H54 (cell line): ENCODE measurements at places on chromosomes 12 and 14.

DNA sequence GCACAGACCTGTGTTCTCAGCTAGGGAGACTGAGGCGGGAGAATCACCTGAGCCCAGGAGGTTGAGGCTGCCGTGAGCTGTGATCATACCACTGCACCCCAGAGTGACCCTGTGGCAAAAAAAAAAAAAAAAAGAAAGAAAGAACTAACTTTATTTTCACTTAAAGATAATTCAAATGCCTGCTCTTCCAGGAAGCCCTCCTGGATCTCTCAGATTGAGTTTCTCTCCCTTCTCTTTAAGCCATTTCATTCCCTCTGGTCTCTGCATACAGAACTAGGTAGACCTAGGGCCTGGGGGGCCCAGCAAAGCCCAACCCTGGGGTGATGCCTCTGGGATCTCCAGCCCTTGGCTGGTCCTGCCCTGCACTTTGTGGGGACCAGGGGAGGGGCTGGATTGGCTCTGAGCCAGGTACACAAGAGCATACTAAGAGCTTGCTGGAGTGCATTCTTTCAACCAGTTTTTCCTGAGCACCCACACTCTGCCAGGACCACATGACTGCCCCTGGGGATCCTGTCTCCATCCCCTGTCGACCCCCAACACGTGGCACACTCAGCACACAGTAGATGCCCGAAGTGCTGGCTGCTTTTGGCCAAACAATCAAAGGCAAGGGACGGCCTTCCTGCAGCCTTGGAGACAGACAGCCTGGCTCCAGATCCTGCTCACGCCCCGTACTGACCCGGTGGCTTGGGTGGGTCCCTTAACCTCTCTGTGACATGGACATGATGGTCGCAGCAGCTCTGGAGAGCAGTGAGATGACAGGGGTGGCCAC lies 52.7 kb downstream of the CYP46A1 start:
- no peak for DNase-seq

DNA sequence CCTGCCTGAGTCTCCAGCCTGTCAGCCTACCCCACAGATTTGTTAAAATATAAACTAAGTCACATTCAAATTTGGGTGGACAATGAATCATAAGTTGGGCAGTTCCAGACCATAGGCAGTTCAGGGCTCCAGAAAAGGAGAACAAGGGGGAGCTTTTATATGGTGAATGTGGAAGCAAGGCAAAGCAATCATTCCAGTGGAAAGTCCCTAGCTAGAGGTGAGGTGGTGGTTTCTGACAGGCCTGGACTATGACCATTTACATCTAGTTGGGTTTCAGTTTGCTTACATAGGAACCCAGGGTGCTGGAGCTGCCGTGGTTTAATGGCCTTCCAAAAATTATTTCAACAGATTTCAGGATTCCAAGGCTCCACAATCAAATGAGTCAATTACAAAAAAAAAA lies 207.3 kb downstream of the AEBP2 start:
- DNase-seq = no peak

GRCh38 chr12:78293059-78293686 lies 462.5 kb downstream of the NAV3 start:
- no peak for DNase-seq

DNA sequence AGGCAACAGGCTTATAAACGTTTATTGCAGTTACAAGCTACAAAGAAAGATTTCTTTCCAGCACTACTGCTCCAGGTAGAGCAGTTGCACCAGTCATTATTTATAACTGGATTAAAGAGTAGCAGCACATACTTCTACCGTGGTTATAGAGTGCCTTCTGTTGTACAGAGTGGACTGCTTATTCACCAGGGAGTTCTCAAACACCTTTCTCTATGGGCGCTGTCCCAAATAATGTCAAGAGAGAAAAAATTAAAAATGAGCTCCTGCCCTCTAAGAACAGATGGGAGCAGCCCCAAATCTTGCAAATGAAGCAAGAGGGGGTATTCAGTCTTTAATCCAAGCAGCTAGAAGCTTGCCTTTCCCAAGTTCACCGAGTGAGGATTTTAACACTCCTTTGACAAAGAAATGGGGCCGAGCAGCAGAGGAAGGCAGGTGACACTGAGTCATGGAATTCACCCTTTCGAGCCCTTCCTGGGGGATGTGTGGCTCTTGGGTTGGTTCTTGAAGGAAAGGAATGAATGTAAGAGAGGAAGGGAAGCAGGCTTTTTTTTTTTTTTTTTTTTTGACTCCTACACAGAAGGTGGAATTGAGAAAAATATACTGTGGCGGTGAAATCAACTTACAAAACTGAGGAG lies 181.2 kb downstream of the PRKCH start:
- DNase-seq = no peak

GRCh38 chr14:102914474-102915291 lies 7.8 kb upstream of the AMN start:
- no peak for DNase-seq

GRCh38 chr12:131832321-131833231 lies 4.4 kb downstream of the MMP17 start:
- peak; percentile 91 for DNase-seq

GRCh38 chr12:120598674-120599463 lies 17.7 kb upstream of the POP5 start:
- peak; percentile 65 for DNase-seq

DNA sequence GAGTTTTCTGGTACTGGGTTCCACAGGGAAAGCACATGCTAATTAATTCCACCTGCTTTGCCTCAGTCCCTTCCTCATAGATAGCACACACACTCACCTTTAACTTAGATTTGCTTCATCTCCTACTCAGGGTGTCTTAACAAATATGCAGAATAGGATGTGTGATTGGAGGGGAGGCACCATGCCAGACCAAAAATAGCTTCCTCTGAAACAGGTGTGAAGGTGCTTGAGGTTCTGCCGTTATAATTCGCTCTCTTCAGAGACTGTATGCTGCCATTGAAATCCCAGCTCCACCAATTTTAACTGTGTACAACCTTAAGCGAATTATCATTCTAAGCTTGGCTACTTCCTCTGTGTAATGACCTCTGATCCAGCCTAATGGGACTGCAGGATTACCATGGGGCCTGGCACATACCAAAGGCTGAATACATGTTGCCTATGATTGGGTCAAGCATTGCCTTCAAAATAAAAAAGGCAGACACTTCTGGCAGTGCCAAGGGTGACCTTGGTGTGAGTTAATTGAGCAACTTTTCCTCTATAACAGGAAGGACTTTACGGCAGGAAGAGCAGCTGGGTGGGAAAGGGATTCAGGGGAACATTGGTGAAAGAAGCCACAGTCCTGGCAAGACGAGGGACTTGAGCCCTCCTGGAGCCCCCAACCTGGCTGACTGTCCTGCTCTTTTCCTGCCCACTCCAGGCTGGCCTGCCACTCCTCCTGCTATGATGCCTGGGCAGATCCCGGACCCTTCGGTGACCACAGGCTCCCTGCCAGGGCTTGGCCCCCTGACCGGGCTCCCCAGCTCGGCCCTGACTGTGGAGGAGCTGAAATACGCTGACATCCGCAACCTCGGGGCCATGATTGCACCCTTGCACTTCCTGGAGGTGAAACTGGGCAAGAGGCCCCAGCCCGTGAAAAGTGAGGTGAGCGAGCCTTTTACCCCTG lies 9.7 kb downstream of the JDP2 start:
- DNase-seq = no peak

GRCh38 chr12:79614730-79615129 lies 76.0 kb downstream of the PAWR start:
- no peak for DNase-seq

GRCh38 chr14:65237941-65238340 lies 135.6 kb upstream of the MAX start:
- no peak for DNase-seq

GRCh38 chr12:123829561-123829960 lies 67.5 kb downstream of the DNAH10 start:
- DNase-seq = no peak

DNA sequence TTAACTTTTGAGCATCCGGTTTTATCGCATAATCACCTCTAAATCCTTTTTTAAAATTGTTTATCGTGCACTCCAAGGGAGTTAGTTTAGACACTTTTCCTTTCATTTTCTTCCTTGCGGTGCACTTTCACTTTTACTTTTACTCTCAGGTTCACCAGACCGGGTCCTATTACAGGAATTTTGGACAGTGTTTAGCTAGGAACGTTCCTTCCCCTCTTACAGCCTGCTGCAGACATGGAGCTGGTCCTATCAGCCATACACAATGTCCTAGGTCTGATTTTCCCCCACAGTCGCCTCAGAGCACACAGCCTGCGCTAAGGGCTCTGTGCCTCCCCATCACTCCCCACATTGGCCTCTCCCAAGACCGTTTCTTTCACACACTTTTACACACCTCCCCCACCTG lies 103.9 kb downstream of the ALG10 start:
- DNase-seq = no peak

DNA sequence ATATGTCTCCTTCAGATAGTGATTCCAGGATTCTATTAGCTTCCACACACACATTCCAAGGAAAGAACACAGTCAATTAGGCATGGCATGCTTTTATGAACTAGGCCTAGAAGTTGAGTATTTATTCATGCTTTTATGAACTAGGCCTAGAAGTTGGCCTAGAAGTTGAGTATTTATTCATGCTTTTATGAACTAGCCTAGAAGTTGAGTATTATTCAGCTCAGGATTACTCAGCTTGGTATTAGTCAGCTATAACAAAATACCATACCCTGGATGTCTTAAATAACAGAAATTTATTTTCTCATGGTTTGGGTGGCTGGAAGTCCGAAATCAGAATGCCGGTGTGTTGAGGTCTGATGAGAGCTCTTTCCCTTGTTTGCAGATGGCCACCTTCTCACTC lies 442.7 kb upstream of the FLRT2 start:
- no peak for DNase-seq

DNA sequence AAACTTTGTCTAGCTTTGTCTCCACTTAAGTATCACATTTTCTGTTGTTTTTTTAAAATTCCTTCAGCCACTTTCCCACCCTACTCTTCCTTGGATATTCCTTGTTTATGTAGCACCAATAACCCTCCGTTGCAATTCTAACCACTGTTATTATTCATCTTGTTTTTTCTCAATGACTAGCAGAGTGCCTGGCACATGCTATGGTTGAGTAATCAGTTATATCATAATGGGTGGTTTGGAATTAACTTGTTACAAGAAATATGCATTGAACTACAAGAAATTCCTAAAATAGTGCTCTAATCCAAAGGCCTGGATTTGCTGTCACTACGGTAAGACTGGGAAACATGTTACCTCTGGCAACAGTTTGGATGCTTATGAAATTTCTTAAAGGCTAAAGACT lies 756.6 kb downstream of the NOVA1 start:
- DNase-seq = no peak

- DNase-seq = no peak
Observed at GRCh38 chr14:50813544-50813863, 17.5 kb downstream of the NIN start.

DNA sequence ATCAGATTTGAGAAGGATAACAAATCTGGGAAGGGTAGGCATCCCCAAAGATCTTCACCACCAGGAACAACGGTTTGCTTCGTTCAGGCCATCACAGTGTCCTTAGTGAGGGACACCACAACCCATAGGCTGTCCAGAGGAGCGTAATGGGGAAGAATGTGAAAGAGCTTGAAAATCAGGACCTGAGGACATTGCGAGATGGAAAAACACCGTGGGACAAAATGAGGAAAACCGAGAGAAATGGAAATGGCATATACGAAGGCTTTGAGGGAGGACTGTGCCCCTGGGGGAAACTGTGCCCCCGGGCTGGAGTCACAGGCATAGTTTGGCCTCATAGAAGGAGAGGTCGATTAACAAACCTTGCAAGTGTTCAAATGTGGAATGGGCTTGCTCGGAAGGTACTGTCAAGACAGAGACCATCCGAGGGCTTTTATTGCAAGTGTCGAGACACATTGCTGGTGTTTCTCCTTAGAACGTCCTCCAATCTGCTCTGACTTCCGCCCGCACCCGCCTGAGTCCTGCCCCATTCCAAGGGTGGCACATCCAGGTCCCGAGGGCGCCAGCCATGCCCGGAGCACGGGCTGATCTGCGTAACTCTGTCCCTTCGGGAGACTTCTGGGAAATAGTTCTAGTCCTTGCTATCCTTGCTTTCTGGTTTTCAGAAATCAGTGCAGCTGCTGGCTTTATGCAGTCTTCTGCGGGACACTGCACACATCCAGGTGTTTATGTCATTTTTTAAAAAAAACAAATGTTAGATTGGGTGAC lies 885 bp upstream of the PALS1 start:
- peak; percentile 16 for DNase-seq

DNA sequence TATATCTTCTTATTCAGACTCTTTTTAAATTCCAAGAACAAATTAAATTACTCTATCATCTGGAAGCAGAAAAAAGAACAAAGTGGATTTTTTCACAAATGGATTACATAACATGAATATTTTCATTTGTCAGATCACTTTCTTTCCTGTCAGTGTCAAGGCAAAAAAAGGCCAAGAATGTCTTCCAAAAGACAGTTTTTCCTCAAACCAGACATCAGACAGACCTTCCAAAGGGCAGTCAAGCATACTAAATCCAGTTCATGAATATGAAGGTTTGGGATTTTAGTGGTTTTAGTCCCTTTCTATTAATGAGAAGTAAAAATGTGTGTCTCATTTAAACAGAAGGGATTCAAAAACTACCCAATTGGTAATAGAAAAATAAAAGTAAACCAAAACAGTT lies 336.0 kb downstream of the CEP128 start:
- no peak for DNase-seq

DNA sequence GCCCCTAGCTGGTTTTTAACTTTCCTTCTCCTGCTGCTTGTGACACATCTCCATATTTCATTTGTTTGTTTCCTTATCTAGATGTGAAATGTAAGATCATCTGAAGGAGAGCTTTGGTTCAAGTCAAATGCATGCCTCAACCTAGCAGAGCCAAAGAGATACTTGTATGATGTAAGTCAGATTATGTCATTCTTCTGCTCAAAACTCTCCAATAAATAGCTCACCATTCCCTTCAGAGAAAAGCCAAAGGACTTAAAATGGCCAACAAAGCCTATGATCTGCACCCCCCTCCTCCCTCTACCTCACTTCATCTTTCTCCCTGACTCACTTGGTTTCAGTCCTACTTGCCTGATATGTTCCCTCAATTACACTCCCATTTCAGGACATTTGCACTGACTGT lies 68.1 kb downstream of the COX16 start:
- no peak for DNase-seq

GRCh38 chr12:2804393-2805142 lies 7.9 kb upstream of the ITFG2 start:
- DNase-seq = no peak

DNA sequence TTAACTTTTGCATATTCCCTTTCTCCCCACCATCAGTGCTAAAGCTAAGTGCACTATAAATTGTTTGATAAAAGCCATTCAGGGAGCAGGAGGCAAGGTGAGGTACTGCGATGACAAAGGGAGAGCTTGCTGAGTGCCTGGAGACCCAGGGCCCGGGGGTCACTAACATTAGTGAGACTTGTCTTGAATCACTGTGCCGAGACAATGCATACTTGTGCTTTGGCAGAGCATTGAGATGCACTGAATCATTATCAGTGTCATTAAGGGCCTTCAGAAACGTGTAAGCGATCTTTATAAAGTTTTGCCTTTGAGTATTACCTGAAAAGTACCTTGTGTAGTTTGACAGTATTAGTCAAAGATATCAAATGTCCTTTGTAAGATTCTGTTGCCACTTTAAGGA lies 447.5 kb downstream of the PCNX1 start:
- DNase-seq = no peak

- peak; percentile 5 for DNase-seq
Observed at GRCh38 chr14:67987606-67988005, 168.0 kb downstream of the RAD51B start.

- no peak for DNase-seq
Observed at GRCh38 chr12:46371718-46372543, 642 bp downstream of the SLC38A2 start.

- no peak for DNase-seq
Observed at GRCh38 chr12:62748941-62749468, 185.9 kb downstream of the PPM1H start.
